Adrenal gland (tissue), 19 donors: ENCODE measurements at places on chromosomes 6 and 20. TPM values are rescaled to one million over a fixed set of nuclear protein-coding genes. Genes with fewer than 3 reads are reported as not detected.
A peak's percentile ranks its signal among the peaks of the same experiment; 100 is the strongest.

Gene ZNF831
- 0.06 TPM for total RNA-seq

DNA sequence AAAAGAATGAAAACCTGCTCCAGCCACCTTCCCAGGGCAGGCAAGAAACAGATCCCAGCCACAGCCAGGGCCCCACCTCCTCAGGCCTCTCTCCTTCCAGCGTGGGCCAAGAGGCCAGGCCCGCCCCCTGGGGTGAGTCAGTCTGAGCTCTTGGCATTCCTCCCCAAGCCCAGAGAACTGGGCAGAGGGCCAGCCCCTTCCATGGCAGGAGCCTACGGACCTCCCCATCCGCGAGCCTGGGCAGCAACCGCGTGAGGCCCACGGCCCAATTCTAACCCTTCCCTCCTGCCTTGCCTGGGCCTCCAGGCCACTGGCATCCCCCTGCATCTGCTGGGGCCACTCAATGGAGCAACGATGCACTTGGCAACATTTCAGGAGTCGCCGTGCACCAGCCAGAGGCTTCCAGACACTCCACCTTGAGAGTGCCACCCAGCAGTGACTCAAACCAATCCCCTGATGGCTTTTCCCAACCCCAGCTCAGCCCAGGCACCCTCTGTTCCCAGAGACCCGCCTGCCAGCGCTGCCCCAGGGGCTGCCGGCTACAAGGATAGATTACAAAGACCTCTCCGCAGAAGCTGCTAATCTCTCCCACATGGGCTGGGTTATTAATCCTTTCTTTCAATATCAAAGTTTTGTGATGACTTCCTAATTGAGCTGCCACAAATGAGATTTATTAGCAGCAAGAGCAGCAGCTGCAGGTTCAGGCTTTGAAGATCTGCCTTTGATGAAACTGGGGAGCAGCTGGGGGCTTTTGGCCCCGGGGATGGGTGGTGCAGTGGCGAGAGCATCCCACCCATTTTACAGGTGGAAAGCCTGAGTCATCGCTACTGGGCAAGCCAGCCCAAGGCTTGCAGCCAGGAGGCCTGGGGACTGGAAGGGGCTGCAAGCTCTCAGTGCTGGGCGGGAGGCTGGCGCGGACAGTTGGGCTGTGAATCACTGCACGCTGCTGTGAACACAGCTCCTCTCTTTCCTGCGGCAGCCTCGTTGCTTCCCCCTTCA lies 85.7 kb downstream of the NFATC2 start:
- H3K27me3 ChIP-seq = no peaks in the 10 kb centered on the region
- H3K4me1 ChIP-seq = peaks cover 14% of the 10 kb centered on the region
- H3K27ac ChIP-seq = peak overlapping the region; percentile 85
- DNase-seq = peak; percentile 98

Gene BPIFB1
- total RNA-seq = 0.23 TPM

Gene ACTR5
- total RNA-seq = 5.7 TPM

Gene SLC26A8
- not detected for total RNA-seq

- no peaks in the 10 kb centered on the region for H3K27me3 ChIP-seq
- no peaks in the 10 kb centered on the region for H3K36me3 ChIP-seq
- H3K4me1 ChIP-seq = no peaks in the 10 kb centered on the region
- no peak overlapping the region for H3K4me3 ChIP-seq
Observed at GRCh38 chr6:156146891-156147290, 630.3 kb upstream of the ARID1B start.

DNA sequence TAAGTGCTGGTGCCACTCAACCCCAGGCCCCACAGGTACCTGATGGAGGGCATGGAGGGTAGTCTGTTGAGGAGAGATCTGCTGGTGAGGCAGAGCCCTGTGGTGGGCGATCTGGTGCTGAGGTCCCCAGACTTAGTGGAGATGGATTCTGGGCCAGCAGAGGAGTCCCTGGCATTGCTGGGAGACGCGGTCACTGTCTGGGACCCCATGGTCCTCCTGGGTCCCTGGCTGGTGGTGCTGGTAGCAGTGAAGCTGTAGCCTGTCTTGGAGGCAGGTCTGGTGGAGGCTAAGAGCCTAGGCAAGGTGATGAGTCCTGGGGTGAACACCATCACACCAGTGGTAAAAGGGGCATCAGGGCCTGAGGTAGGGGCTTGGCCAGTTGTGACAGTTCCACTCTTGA lies 6.6 kb downstream of the TREML2 start:
- peaks cover 6% of the 10 kb centered on the region for H3K27me3 ChIP-seq
- DNase-seq = no peak
- H3K27ac ChIP-seq = no peak overlapping the region

- H3K4me3 ChIP-seq = no peak overlapping the region
- no peak for DNase-seq
- no peaks in the 10 kb centered on the region for H3K4me1 ChIP-seq
- no peaks in the 10 kb centered on the region for H3K36me3 ChIP-seq
Observed at GRCh38 chr20:4493386-4493785, 228.3 kb upstream of the PRND start.

Gene TUBB2A
- total RNA-seq = 13.4 TPM

DNA sequence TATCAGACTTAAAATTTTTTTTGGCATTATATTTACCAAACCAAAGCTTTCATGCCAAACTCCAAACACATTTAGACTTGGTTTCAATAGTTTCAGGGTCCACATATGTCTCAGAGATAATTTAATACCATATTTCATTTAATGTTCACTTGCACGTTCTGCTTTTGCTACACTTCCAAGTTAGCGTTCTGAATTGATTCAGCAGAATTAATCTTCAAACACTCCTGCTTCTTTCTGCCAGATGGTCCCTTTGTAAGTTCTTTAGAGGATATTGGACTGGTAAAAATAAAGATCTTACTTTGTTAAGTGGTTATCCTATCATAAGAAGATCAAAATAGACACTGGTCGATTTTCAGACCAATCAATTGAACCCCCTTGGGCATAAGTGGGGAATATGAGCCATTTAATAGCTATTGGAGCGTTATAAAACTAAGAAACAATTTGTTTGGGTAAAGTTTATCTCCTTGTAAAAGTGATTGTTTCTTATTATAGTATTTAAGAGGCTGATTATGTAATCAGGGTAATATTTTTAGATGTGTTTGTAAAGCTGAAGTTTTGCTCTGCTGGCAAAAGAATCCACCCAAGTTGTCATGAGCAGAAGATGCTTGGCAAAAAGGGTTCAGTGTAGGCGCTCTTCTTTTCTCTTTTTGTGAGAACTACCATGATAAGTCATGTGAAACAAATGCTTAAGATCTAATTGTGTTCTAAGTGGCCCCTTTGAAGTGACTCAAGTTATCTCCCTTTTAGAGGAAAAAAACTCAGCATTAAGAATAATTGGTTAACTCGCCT lies 92.2 kb downstream of the MCHR2 start:
- H3K27ac ChIP-seq = no peak overlapping the region
- H3K4me3 ChIP-seq = no peak overlapping the region
- no peaks in the 10 kb centered on the region for H3K4me1 ChIP-seq
- no peaks in the 10 kb centered on the region for H3K36me3 ChIP-seq
- DNase-seq = no peak
- no peaks in the 10 kb centered on the region for H3K27me3 ChIP-seq

GRCh38 chr6:562052-562676 lies 94.7 kb downstream of the HUS1B start:
- no peak overlapping the region for H3K4me3 ChIP-seq
- no peaks in the 10 kb centered on the region for H3K27me3 ChIP-seq

DNA sequence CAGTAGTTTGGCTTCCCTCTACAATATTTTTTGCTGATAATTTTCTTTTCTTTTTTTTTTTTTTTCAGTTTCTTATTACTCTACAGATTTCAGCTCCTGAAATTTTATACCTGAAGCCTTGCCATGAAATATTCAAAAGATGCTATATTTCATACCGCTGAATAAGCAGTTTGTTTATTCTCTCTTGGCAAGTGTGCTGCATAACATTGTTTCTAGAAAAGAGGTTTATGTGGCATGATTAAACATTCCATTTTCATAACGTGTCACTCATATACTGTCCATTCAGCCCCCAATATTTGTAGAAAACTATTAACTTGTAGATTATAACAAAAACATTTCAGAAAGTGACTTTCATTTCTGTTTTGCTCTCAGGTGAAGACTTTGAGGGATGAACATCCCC lies 174.4 kb upstream of the NOX3 start:
- no peak overlapping the region for H3K4me3 ChIP-seq
- no peaks in the 10 kb centered on the region for H3K4me1 ChIP-seq

Gene RFX6
- 12.0 TPM for total RNA-seq

- H3K27me3 ChIP-seq = no peaks in the 10 kb centered on the region
- no peak overlapping the region for H3K4me3 ChIP-seq
- no peaks in the 10 kb centered on the region for H3K36me3 ChIP-seq
- no peaks in the 10 kb centered on the region for H3K4me1 ChIP-seq
Observed at GRCh38 chr20:52427960-52428359, 236.4 kb upstream of the ZFP64 start.

GRCh38 chr6:123518441-123519188 lies 118.1 kb downstream of the TRDN start:
- H3K27ac ChIP-seq = no peak overlapping the region
- peaks cover 5% of the 10 kb centered on the region for H3K4me1 ChIP-seq
- H3K4me3 ChIP-seq = no peak overlapping the region
- no peak for DNase-seq
- H3K27me3 ChIP-seq = no peaks in the 10 kb centered on the region
